SJSA1 (cell line): ENCODE measurements at places on chromosomes 5 and 9. TPM values are rescaled to one million over a fixed set of nuclear protein-coding genes. Genes with fewer than 3 reads are reported as not detected.

- DNase-seq = no peak
- no peaks in the 10 kb centered on the region for H3K36me3 ChIP-seq
These were observed 108.5 kb upstream of the PTPRD start for GRCh38 chr9:10721301-10721700.

DNA sequence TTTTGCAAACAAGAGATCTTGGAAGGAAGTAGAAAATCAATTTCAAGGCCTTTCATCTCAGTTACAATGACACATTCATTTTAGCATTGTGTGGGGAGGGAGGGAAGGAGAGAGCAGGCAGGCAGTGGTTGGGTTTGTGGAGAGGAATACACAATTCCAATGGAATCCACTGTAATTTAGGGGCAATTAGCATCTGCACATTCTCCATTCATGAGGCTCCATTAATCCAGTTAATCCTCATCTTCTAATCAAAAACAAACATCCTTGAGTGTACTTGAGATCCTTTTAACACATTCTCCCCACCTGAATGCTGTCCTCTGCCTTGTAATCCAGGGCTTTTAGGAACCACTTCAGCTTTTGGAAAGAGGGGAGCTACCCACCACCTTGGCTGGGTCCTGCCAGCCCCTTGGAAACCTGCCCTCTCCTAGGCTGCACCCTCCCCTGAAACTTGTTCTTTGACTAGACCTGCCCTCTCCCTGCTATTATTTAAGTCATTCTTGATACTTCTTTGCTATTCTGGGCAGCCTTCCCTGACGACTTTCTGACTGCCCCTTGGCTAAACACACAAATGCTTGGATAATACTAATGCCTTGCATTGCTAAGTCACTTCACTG is 271.2 kb downstream of the SLIT3 start:
- no peaks in the 10 kb centered on the region for H3K27me3 ChIP-seq
- no peak for DNase-seq
- no peak overlapping the region for H3K4me3 ChIP-seq
- peaks cover 54% of the 10 kb centered on the region for H3K4me1 ChIP-seq
- no peaks in the 10 kb centered on the region for H3K36me3 ChIP-seq
- H3K27ac ChIP-seq = peak overlapping the region; percentile 50

The SOX30 gene
- 2.7 and 5.8 TPM in 2 replicates for total RNA-seq

The LCN10 gene
- not detected in 2 replicates for total RNA-seq
